ENCODE measurements at places on chromosomes 1 and 21.

DNA sequence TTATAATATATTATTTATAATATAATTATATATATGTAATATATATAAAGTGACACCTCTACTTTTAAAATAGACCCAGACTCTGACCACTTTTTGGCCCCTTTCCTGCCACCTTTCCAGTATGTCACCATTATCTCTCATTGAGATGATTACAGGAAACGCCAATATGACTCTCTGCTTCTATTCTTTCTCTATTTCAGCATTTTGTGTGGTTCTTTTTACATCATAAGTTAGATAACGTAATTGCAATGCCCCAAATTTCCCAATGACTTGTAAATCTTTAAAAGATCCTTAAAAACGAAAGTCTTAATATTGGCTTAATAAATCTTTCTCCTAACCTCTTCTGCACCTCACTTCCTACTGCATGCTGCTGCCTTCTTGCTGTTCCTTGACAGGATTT is 8.1 kb upstream of the GBP5 start:
- no peak for DNase-seq

- DNase-seq, result no peak
These were observed 86.1 kb downstream of the TTLL7 start for GRCh38 chr1:83912876-83913275.

DNA sequence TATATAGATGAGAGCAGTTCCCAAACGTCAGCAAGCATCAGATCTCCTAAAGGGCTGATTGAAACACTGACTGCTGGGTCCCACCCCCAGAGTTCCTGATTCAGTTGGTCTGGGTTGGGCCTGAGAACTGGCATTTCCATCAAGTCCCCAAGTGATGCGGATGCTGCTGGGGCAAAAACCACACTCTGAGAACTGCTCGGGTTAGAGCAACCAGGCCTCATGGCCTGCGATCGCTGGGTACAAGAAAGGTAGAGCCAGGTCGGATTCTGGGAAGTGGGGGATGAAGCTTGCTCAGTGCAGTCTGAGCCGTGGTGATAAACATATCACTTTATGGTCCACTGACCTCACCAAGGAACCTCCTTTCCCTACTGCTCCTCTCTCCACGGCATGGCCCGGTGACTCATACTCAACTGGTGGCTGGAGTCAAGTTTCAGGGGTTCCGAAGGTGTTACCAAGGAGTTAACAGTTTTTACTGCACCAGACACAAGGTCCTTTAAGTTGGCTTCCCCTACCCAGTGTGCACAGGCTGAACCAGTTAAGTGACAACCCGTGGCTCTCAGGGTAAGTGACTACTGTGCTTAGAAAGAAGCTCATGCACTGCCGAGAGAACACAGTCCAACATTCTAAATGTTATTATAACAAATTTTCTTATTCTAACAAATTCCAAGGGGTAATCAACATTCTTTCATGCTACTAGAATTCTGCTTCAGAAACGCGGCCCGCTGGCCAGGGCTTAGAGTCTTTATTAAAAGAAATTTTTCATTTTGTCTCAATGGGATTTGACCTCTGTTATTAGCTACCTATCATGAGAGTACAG is 153.5 kb downstream of the TGFBR3 start:
- peak; percentile 82 for DNase-seq

DNA sequence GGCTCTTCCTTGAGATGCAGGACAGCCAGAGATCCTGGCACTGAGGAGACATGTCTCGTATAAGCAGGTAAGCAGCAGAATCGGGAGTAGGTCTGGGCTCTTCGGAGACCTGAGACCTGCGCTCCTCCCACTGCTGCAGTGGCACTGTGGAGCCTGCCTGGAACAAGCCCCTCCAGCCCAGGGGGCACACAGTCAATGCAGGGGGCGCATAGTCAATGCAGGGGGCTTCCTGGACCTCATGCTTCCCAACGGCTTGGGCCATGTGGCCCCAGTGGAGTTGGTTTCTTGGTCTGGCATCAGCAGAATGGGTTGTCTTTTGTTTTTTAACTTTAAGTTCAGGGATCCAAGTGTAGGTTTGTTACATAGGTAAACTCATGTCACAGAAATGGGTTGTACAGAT is 27.9 kb upstream of the EPHA8 start:
- DNase-seq, result no peak

- DNase-seq, result no peak
These were observed 130.3 kb downstream of the GLIS1 start for GRCh38 chr1:53608676-53609075.

- DNase-seq, result no peak
These were observed 293.5 kb downstream of the NTNG1 start for GRCh38 chr1:107434361-107434693.

- no peak for DNase-seq
These were observed 14.0 kb downstream of the C1orf94 start for GRCh38 chr1:34190692-34191091.

DNA sequence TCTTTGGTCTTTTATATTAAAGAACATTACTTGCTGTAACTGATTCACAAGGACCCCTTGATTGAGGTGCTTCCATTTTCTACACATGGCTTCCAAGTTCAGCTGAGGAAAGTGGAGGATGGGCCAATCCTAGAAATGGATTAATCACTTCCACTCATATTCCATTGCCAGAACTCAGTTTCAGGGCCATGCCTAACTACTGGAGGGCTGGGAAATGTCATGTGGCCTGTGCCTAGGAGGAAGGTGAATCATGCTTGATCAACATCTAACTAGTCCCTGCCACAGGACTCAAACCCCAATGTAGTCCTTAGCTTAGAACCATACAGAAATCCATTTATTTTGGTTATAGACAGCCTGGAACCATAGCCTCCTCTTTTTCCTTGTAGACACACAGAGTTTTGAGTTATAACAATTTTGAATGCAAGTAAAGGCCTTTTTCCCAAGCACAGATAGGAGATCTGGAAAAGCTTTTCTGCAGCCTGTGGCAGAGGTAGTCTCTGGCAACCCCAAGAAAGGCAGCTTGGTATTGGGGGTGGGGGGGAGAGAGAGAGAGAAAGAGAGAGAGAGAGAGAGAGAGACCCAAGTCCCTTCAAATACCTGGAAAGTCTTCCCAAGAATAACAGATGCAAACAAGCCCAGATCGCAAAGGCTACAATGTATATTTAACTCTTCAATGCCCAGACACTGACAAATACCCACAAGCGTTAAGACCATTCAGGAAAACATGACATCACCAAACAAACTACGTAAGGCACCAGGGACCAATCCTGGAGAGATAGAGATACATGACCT is 12.5 kb downstream of the MAST2 start:
- peak; percentile 16 for DNase-seq

GRCh38 chr1:4512636-4513035 is 141.8 kb upstream of the AJAP1 start:
- no peak for DNase-seq

DNA sequence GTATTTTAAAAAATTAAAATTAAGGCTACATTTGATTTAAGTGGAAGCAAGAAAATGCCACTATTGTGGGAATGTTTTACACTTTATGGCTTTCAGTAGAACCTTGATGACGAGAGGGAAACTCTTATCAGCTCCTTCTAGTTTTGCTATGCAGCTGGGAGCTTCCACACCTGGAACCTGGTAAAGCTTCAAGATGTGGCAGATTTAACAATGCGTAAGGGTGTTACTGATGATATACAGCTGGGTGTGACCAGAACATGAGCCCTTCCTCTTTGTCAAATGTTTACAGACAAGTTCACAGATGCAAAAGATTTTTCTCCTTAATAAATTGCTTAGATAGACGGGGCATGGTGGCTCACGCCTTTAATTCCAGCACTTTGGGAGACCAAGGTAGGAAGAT is 20.3 kb downstream of the TTC13 start:
- no peak for DNase-seq

DNA sequence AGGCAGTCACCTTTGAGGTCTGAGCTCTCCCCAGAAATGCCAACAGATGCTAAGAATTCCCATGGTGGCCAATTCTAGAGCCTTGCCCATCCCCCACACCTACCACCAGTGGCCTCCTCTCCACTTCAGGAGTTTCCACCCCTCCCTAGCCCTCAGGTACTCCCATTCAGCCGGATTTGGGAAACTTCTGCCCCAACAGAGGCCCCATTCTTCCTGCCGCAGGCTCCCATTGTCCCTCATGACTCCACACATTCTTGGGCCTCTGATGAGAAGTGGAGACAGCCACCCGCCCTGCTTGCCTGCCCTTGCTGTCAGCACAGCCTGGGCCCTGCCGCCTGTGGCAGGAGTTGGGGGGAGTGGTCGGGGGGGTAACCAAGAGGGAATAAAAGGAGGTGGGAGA is 4.6 kb downstream of the BLACAT1 start:
- DNase-seq, result no peak

- no peak for DNase-seq
These were observed 4.8 kb upstream of the PTCH2 start for GRCh38 chr1:44847845-44848244.

- DNase-seq, result no peak
These were observed 71.7 kb downstream of the TRIM11 start for GRCh38 chr1:228334954-228335353.

GRCh38 chr1:14167884-14168283 is 430.6 kb upstream of the KAZN start:
- DNase-seq, result no peak

DNA sequence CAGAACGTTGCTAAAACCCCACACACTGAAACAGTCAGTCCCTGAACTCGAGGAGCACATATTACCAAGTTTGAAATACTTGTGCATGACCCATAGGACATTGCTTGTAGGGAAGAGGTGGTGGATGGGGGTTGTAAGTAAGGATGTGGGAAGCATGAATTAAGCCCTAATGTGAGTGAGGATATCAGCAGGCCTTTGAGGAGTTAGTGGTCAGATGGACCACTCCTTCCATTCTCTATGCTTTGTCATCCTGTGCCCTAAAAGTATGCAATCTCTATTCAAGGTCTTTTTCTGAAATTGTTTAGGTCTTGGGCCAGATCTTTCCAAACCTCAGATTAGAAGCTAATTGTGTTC is 70.9 kb upstream of the SAMSN1 start:
- DNase-seq, result no peak

DNA sequence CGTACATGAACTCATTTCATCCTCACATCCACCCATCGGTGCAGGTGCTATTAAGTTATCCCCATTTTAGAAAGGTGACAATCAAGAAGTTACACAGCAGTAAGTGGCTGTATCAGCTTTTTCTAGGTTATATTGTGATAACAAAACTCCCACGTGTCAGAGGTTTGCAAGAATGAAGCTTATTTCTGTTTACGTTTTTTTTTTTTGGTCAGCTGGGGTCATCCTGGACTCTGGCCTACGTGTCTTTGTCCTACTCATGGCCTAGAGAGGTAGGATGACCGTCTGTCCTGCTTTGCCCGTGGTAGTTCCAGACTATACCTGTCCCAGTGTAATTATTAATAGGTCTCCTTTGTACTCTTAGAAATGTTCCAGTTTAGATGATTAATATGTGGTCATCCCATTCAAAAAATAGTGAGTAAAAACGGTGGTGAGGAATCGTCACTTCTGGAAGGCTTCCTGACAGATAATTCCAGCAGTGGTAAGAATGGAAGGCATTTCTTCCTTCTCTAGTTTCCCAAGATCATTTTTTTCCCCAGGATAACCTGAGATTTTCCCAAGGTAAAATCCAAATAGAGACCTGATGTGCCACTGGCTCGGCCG is 64.2 kb upstream of the KIF26B start:
- no peak for DNase-seq

DNA sequence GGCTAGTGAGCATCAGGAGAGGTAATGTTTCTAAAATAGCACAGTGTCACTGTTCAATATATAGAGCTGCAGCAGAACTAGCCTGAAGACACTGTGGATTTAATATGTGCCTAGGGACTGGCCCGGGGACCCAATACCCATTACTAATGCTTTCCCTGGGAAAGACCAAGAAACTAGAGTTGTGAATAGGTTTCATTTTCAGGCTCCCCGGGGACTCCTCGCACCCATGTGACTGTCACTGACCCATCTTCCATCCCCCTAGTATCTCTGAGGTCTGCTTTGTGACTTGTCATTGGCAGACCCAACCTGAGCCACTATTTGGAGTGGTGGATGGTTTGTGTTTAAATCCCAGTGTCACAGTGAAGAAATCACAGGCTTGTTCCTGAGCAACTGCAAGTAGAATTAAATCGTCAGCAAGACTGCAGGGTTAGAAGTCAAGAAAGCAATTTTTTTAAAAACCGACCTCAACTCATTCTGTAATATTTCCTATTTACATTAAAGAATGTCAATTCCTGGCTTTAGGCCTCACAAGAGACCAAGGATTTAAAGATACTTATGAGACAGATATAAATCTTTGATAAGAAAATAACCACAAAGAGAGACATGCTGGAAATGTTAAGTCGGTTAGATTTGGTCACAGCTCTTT is 130.0 kb upstream of the TNR start:
- DNase-seq, result no peak

GRCh38 chr1:75677443-75677842 is 47.1 kb upstream of the ACADM start:
- DNase-seq, result no peak

- DNase-seq, result no peak
These were observed 85.2 kb upstream of the EXO1 start for GRCh38 chr1:241762713-241763339.

- DNase-seq, result no peak
These were observed 11.1 kb downstream of the PEA15 start for GRCh38 chr1:160216301-160216700.

- peak; percentile 79 for DNase-seq
These were observed at the start of gene NEXN for GRCh38 chr1:77888081-77888780. NEXN (plus strand) TSS chr1:77888624; CDS start chr1:77916107, 27,483 bp downstream.

DNA sequence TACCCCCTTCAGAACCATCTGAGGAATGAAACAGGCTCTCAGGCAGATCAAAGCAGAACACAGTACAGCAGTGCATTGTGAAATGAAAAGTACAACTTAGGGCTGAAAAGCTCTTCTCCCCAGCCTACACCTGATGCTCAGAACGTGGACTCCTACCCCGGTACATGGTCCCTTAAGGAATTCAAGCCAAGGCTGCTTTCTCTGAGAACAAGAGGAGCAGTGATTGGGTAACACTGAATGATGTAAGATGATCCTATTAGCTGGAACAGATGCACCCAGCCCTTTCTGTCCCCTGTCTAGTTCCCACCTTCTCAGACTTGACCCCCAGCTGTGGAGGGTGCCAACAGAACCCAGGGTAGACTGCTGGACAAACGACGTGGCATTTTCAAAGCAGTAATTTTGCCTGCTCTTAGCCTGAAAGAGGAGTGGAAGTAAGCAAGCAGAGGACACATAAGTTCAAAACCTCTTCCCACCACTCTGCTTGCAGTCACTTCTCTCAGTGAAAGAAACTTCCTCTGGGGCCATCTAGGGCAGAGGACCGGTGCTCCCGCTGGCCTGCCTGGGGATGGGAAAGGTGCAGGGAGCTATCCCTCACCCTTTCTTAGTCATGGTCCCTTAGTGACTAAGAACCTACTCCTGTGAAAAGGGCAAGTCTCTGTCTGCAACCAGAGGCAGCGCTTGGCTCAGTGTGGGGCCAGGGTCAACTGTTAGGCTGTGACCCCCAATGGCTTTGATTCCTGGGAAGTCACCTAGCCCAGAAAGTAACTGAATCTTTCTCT is 72.7 kb downstream of the TRABD2B start:
- peak; percentile 41 for DNase-seq

DNA sequence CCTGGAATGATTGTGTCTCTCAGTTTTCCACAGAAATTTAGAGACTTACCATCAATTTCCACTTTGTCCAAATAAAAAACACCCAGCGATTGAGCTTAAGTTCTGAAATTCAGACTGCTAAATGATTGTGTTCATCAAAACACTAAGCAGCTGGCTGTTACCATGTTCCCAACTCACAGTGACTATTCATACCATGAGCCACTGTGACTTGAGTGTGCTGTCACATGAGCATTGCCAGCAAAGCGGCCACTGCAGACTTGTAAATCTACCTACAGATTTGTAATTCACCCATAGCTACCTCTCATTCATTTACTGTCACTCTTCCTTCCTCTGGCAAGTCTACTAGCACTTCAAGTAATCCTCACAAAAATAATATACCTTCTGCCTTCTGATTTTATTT is 17.2 kb upstream of the PRKAB2 start:
- DNase-seq, result no peak
